ENCODE measurements at places on chromosomes 3 and 15.

- DNase-seq = no peak
These were observed 65.3 kb downstream of the IGF2BP2 start for GRCh38 chr3:185759512-185759911.

DNA sequence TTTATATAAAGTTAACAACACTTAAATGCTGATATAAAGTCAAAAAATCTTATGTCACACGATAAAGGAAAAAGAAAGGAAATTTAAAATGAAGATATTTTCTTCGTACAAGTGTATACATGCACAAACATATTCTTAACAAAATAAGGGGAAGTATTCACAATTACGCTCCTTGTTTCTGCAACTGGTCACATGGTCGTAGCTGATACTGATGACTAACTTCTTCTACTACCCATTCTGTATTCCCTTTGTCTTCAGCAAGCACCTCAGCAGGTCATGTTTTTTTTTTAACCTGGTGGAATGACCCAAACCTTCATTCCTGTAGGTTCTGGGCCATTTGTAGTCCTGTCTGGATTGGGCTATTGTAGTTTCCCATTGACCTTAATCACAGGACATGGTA lies 30.0 kb upstream of the CMTM8 start:
- DNase-seq = no peak

DNA sequence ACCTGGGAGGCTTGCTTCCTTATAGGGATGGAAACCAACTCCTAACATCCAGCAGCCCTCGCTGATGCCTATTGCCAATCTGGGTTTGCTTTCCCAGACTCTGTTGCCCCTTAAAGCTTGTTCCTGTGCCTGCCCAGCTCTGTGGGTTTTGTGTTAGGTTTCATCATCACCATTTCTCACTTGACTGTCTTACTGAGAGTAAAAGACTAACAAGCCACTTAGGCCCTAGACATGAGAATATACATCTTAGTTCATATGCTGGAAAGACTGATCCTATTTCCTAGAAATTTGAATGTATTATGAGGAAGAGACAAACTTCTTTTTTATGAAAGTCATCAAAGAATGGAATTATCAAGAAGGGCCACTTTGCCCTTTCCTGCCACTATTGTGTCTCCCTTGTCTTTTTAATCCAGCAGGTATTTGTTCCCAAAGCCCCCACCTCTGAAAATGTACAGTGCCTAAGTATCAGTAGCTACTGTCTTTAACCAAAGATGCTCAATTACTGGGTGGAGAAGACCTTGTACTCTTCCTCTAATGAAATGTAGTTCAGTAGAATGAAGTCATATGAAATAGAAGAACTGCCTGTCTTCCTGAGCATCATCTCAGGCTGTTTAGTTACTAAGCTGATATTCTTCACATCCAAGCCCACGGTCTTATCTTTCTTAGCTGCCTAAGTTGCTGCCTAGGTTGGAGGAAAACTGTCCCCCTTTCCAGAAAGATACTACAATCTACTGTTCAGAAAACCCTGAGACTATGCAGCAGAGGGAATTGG lies 59.8 kb upstream of the ZPLD1 start:
- DNase-seq = no peak

GRCh38 chr3:52289338-52289746 lies 1.7 kb downstream of the GLYCTK start:
- DNase-seq = no peak

DNA sequence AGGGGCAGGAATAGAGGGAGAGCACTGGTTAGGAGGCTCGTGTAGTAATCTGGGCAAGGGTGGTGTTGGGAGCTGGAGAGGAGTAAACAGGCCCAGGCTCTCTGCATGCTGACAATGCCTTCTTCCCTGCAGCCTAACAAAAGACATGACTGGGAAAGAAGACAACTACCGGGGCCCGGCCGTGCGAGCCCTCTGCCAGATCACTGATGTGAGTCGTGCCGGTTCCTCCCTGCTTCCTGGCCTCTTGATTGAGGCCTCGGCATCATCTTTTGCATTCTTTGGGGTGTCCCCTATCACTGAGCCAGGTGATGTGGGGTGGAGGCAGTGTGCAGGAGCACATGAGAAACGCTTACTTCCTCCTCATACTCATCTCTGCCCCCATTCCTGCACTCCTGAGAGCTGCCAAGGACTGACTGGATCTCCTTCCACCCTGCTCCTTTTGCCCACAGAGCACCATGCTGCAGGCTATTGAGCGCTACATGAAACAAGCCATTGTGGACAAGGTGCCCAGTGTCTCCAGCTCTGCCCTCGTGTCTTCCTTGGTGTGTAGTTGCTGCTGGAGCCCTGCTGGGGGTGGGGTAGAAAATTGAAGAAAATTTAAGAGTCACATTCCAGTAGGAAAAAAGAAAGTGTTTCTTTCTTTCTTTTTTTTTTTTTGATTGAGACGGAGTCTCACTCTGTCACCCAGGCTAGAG lies 5.3 kb downstream of the COPG1 start:
- DNase-seq = no peak
